CD4-positive, alpha-beta T cell (primary cell): ENCODE measurements at places on chromosomes 2 and 18.

GRCh38 chr18:62977512-62977911 is 262.2 kb downstream of the PHLPP1 start:
- DNase-seq = no peak

GRCh38 chr2:84855731-84856130 is 25.2 kb downstream of the TRABD2A start:
- DNase-seq = no peak

DNA sequence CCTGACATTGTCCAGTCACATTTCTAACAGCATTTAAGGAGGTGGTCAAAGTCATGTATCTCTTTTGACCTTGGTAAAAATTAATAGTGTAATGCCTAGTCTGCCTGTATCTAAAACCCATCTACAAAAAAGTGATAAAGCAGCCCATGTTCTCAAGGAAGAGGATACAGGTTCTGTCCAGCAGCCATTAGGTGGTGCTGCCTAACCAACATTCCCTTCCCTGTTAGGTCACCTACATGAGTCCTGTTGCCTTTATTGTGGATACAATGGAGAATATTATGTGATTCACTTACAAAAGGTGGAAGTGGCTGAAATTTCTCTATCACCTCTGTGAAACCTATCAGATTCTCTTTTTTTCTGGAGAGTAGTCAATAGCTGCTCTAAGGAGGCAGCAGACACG is 52.5 kb downstream of the AQP4 start:
- DNase-seq = no peak

- DNase-seq = no peak
Observed at GRCh38 chr2:101596333-101596732, 101.2 kb upstream of the MAP4K4 start.

DNA sequence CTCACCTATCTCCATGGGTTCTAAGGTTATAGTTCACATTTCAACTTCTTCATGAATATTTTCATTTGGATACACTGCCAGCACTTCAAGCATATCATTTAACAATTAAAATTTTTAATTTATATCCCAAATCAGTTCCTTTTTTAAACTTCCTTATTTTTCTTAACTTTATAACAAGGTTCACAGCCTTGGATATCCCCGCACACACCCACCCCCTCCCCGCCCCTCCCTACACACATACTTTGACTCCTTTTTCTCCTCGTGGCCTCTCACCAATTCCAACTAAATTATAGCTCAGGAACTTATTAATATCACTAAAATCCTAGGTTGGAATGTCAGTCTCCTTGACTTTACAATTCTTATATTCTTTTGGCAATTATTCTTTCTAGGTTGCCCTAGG is 163.6 kb upstream of the SETBP1 start:
- DNase-seq = no peak

- no peak for DNase-seq
Observed at GRCh38 chr18:76983613-76984051, 149.0 kb downstream of the MBP start.

GRCh38 chr2:198214114-198214596 is 409.8 kb downstream of the PLCL1 start:
- DNase-seq = no peak

DNA sequence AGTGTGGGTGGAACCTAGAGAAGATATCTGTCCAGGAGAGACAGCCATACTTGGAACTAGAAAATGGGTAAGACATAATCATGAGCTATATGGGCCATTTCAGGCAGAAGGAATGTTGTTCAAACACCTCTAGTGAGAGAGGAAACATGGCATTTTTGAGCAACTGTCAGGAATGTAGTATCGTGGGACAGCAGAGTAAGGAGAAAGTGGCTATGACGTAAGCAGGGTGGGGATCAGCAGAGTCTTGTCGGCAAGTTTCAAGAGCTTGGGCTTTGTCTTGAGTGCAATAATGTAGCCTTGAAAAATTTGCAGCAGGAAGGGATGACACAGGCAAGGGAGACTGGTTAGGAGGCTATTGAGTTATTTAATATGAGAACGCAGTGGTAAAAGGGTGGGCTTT is 20.4 kb downstream of the SERPINB7 start:
- no peak for DNase-seq

DNA sequence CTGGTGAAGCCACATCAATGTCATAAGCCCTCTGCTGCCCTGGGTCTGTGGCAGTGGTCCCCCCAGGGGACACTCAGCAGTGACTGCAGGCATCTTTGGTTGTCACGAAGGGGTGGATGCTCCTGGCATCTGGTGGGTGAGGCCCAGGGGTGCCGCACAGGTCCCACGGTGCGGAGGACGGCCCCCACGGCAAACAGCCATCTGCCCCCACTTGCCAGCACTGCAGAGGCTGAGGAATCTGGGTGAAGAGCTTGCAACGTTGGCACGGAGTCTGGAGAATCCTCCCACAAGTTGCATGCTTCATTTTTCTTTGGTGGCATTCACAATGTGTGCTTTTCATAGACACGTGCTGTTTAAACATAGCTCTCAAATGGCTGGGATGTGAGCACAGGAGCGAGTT is 105.1 kb upstream of the PXDN start:
- no peak for DNase-seq

- DNase-seq = no peak
Observed at GRCh38 chr2:222431869-222432268, 7.5 kb downstream of the SGPP2 start.

- no peak for DNase-seq
Observed at GRCh38 chr18:23068011-23068410, 67.3 kb upstream of the CABLES1 start.

DNA sequence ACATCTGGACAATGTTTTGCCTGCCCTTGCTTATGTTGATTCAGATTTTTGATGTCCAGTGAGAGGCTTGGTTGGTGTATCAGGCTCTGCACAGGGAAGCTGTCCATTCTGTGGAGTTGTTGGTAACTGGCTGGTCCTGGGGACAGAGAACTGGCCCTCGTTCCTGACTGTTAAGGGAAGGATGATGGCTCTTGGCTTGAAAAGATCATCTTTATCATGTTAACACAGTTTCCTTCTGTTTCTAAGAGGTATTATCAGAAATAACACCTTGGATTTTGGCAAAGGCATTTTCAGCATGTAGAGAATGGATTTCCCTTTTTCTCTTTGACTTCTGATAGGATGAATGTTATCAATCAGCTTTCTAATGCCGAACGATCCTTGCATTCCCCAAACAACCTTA is 19.3 kb downstream of the STK25 start:
- DNase-seq = no peak

- DNase-seq = no peak
Observed at GRCh38 chr2:109264595-109265328, 135.8 kb downstream of the SH3RF3 start.

- DNase-seq = no peak
Observed at GRCh38 chr2:133848111-133848649, 279.9 kb upstream of the NCKAP5 start.

DNA sequence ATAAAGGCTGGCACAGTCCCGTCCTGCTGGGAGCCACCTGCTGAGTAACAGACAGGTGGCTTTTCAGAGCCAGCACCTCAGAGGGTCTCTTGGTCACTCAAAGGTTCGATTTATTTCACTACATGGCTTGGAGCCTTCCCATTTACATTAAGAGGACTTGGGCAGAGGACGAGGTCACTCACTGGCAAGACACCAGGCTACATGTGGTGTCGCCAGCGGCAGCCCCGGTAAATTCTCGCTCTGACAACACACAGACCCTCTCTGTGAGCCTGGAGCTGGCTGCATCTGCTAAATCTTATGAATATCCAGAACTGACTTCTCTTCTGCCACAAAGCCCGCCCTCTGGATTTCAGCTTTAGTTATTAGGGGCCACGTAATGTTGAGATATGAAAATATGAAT is 254.7 kb downstream of the VAPA start:
- no peak for DNase-seq

DNA sequence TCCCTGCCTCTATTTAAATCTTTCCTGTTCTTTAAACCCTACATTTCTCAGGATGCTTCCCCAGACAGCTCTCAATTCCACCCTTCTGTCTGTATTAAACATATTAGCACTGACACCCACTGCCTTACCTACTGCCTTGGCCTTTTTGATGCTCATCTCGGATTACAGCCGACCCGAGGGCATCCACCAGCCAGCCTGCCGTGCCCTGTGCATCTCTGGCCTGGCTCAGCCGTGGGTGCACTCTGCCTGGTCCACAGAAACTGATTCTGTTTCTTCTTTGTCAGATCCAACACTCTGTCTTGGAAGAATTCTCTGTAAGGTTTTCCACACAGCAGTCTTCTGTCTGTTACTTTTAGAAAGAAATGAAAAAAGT is 27.2 kb downstream of the TANC1 start:
- DNase-seq = no peak

DNA sequence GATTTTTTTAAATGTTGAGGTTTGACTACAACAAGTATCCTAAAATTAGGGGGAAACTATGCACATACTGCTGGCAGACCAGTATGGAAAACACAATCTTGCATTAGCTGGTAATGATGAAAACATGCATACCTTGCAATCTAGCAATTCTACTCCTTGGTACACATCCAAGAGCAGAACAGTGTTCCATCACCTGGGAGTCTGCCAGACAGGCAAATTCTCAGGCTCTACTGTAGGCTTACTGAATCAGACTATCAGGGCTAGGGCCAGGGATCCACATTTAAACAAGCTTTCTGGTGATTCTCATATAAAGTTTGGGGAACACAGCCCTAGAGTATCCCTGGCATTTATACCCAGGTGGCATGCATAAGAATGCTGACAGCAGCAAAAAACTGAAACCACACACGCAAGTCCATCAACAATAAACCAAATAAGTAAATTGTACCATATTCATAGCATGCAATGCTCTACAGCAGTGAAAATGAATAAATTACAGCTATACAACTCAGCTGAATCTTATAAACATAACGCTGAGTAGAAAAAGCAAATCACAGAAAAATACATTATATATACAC is 13.6 kb downstream of the CDH2 start:
- no peak for DNase-seq

DNA sequence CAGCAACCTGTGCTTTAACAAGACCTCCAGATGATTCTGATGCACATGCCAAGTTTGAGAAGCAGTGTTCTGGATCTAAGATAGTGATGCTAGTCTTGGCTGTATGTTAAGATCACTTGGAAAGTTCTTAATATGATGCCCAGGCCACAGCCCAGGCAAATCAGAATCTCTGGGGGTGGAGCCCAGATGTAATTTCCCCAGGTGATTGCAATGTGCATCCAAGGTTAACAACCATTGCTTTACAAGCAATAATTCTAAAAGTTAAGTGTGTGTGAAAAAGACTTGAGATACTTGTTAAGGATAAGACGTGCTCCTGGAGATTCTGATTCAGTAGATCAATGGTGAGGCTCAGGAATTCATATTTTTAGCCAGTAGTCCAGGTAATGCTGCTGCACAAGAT is 44.3 kb upstream of the MYO1B start:
- no peak for DNase-seq

DNA sequence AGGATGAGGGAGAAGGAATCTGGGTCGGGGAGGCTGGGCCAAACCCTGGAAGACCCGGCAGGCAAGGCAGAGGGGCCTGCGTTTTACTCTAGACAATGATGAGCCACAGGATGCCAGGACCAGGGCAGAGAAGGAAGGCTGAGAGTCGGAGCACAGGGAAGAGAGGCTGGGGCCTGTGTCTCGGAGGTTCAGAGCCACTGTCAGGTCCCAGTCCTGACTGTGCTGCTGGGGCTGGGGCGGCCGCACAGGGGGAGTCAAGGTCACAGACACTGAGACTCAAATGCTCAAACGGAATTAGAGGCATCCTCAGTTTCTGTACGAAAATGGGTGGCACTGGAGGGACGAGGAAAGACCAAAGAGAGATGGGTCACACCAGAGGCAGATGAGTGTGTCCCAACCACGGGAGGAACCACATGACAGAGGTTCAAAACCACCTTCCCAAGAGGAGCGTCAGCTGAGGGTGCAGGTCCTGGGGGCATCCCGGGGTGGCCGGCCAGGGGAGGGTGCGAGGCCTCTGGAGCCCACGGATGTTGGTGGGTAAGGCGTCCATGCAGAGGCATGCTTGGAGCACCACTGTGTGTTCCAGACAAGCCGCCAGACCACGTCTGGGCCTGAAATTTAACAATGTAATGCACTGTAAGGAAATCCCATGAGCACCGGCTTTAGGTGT is 14.7 kb downstream of the HDAC4 start:
- no peak for DNase-seq
